ENCODE measurements at places on chromosomes 13 and 19. TPM values are rescaled to one million over a fixed set of nuclear protein-coding genes. Genes with fewer than 3 reads are reported as not detected.
A peak's percentile ranks its signal among the peaks of the same experiment; 100 is the strongest.

GRCh38 chr13:50116430-50116973 is 101.3 kb downstream of the KCNRG start:
- DNase-seq: peak; percentile 15

GRCh38 chr13:106083620-106084350 is 451.7 kb downstream of the EFNB2 start:
- DNase-seq: no peak

GRCh38 chr19:14674764-14675163 is at the start of gene ADGRE3:
TSS of gene ADGRE3 (minus strand) at chr19:14674844. CDS start at chr19:14674770, 74 bp downstream.
- DNase-seq: no peak

GRCh38 chr19:16153582-16154336 is 10.3 kb downstream of the HSH2D start:
- DNase-seq: no peak

GRCh38 chr13:111852725-111853518 is 214.0 kb upstream of the SOX1 start:
- peak; percentile 46 for DNase-seq

GRCh38 chr13:36915106-36915505 is 4.9 kb downstream of the SMAD9 start:
- no peak for DNase-seq

DNA sequence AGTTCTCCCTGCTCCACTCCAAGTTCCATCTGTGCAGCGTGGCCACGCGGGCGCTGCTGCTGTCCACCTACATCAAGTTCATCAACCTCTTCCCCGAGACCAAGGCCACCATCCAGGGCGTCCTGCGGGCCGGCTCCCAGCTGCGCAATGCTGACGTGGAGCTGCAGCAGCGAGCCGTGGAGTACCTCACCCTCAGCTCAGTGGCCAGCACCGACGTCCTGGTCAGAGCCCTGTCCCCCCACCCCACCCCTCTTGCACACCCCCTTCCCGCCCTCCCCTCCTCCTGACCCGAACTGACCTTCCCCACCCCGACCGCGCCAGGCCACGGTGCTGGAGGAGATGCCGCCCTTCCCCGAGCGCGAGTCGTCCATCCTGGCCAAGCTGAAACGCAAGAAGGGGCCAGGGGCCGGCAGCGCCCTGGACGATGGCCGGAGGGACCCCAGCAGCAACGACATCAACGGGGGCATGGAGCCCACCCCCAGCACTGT is 11.6 kb downstream of the FUZ start:
- peak; percentile 21 for DNase-seq

- DNase-seq: peak; percentile 95
Measured at GRCh38 chr19:6744381-6745301, 5.2 kb downstream of the TRIP10 start.

GRCh38 chr13:79740991-79741390 is 260.0 kb downstream of the NDFIP2 start:
- DNase-seq: peak; percentile 83

DNA sequence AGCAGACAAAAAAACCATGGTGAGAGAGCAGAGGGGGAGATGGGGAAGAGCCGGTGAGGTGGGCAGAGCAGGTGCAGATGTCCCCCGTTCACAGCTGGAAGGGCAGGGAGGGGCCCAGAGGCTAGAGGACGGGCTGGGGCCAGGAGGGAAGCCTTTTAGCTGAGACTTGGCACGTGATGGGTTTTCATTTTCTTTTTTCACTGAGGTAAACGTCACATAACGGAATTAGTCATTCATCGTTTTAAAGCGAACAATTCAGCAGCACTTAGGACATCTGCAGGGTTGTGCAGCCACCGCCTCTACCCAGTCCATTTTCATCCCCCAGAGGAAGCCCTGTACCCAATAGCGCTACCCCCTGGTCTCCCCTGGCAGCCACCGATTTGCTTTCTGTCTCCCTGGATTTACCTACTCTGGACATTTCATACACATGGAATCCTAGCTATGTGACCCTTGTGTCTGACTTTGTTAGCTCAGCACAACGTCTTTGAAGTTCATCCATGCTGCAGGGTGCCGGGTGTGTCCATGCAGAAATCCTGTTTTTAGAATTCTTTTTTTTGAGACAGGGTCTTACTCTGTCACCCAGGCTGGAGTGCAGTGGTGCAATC is 16.0 kb upstream of the EMC10 start:
- no peak for DNase-seq

DNA sequence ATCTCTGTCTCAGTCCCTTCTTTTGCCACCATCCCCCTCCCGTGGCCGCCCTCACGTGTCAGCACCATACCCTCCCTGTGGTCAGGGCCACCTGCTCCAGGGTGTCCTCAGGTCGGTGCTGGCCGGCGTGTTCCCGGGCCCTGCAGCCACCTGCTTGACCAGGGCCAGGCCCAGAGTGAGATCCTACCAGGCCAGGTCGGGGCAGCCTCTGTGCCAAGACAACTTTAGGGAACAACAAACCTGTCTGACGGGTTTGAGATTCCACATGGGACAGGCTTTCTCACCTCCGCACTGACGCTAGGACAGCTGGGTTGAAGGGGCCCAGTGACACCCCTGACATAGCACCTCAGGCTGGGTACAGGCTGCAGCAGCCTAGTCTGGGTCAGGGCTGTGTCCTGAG is 7.5 kb upstream of the SBNO2 start:
- DNase-seq: no peak

DNA sequence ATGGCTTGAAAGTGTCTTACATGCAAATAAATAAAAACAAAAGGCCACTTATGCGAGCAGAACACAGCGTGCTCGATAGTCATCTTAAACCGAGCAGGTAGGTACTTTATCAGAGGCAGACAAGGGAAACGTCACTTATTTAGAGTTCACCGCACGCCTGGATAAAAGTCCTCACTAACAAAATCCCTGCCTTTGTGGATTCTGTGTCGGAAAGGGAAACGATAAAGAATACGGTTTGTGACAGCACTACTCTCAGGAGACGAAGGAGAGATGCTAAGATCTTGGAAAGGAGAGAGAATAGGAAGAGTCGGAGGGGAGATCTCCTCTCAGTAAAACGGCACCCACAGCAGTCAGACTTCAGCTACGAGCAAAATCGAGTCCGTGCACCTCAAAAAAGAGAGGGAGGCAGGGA is 581 bp downstream of the RCBTB1 start:
- peak; percentile 23 for DNase-seq

DNA sequence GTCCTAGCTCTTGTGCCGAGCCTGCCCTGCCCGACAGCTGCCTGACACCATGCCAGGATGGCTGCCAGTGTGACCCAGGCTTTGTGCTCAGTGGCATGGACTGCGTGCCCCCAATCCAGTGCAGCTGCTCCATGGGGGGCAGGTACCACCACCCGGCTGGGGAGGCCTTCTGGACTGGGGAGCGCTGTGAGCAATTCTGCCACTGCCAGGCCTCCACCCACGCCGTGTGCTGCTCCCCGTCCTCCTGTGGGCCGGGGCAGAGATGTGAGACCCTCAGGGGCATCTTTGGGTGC is 9.4 kb upstream of the FXYD3 start:
- no peak for DNase-seq

DNA sequence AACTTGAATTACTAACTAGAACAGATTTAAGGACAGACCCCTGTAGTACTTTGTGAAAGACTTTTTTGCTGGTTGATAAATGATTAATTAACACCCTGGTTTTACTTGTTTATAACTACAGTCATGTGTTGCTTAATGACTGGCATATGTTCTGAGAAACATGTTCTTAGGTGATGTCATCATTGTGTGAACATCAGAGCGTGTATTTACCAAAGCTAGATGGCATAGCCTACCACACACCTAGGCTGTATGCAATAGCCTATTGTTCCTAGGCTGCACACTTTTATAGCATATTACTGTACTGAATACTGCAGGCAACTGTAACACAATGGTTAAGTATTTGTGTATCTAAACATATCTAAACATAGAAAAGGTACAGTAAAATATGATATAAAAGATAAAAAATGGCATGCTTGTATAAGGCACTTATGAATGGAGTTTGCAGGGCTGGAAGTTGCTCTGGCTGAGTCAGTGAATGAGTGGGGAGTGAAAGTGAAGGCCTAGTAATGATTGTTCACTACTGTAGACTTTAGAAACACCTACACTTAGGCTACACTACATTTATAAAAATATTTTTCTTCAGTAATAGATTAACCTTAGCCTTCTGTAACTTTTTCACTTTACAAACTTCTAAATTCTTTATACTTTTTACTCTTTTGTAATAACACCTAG is 260.3 kb downstream of the KCNRG start:
- DNase-seq: no peak

- no peak for DNase-seq
Measured at GRCh38 chr19:7699003-7699402, 2.9 kb downstream of the FCER2 start.

ZNF93 gene
- polyA plus RNA-seq: 8.1 TPM

MYBPC2 gene
- polyA plus RNA-seq: 15.6 TPM

IRGC gene
- polyA plus RNA-seq: not detected

ZNF534 gene
- polyA plus RNA-seq: 1.1 TPM

SCAF1 gene
- polyA plus RNA-seq: 27.0 TPM

PSPN gene
- 1.1 TPM for polyA plus RNA-seq

FAM216B gene
- polyA plus RNA-seq: not detected

ZFP14 gene
- polyA plus RNA-seq: 6.3 TPM

Measured in muscle of leg (tissue), 16 donors.